ENCODE measurements at places on chromosomes 13 and 19.
A peak's percentile ranks its signal among the peaks of the same experiment; 100 is the strongest.

DNA sequence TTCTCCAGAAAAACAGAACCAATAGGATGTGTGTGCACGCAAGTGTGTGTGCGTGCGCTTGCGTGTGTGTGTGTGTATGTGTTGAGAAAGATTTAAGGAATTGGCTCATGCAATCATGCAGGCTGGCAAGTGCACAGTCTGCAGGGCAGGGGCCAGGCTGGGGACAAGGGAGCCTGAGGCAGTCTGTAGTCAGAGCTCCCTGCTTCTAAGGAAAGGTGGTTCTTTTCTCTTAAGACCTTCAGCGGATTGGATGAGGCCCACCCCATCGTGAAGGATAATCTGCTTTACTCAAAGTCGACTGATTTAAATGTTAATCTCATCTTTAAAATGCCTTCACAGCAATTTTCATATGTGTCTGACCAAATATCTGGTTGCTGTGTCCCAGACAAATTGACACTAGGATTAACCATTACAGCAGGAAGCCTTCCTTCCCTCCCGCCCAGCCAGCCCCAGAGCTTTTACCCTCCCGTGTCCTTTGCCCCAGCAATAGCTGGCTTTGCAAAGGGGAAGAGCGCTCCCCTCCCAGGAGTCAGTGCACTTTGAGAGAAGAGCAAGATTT, 15.0 kb upstream of the NAXD start:
- no peak for DNase-seq

GRCh38 chr19:4009990-4010807, 2.7 kb downstream of the PIAS4 start:
- DNase-seq = no peak

GRCh38 chr19:49117677-49118564, 1.0 kb downstream of the C19orf73 start:
- DNase-seq = no peak

- no peak for DNase-seq
These were observed 51.6 kb downstream of the KLF2 start for GRCh38 chr19:16376241-16376640.

- DNase-seq = peak; percentile 40
These were observed 1.1 kb downstream of the PPP1R12C start for GRCh38 chr19:55116232-55116858.

DNA sequence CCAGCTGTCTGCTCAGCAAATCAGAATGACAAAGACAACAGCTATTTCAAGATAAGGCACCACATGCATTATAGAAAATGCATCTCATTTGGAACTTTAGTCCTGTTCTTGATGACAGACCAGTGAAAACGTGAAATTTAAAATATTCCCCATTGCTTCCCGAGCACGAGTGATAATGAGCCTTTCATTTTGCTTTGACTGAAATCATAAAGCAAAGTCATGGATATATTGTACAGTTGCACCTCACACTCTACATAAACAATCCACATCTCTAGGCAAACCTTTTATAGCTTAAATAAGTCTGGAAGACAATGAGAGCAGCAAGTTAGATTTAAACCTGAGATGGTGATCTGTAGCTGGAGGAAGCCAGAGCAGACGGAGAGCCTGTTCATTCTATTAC, 79.1 kb downstream of the FAM216B start:
- no peak for DNase-seq

GRCh38 chr13:97385854-97386253, 48.1 kb upstream of the RAP2A start:
- DNase-seq = no peak

GRCh38 chr19:29067831-29068230, 145.1 kb downstream of the UQCRFS1 start:
- DNase-seq = no peak

DNA sequence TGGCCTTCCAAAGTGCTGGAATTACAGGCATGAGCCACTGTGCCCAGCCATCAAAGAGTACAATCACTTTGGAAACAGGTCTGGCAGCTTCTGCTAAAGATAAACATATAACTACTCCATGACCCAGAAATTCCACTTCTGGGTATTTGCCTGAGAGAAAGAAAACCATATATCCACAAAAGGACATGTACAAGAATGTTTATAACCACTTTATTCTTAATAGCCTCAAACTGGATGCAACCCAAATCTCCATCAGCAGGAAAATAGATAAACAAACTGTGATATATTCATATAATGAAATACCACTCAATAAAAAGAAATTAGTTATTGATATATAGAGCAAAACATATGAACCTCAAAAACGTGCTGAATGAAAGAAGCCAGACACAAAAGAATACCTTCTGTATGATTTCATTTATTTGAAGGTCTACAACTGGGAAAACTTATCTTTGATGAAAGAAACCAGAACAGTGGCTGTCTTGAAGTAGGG, 40.5 kb downstream of the TEX26 start:
- no peak for DNase-seq

DNA sequence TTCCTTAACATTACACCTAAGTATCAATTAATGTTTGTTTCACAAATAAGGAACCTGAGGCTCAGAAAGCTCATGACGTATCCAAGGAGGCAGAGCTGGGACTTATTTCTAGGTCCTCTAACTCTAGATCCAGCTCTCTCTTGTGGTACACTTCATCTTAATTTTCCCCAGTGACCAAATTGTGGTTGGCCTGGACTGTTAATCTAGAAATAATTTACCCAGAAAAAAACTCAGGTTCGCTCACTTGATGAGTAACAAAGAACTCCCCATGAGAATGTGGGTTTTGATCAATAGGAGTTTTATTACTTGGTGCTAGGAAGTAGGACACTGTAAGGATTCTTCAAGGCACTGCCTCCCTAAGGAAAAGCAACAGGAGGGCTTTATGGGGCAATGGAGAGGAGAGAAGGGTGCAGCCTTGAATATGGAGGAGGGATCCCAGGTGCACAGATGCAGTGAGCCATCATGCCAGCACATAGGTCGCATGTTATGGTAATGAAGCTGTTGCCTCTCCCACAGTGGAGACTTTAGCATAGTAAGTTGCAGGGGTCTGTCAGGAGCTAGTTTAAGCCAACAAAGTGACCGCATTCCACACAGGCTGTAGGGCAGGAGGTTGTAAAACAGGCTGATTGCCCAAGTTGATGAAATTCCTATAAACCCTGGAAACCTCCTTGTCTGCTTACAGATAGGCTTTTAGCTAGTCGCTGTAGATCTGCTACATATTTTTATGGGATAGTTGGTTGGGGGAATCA, 14.7 kb downstream of the RAP2A start:
- no peak for DNase-seq
